ENCODE measurements at places on chromosomes 11 and 22.

DNA sequence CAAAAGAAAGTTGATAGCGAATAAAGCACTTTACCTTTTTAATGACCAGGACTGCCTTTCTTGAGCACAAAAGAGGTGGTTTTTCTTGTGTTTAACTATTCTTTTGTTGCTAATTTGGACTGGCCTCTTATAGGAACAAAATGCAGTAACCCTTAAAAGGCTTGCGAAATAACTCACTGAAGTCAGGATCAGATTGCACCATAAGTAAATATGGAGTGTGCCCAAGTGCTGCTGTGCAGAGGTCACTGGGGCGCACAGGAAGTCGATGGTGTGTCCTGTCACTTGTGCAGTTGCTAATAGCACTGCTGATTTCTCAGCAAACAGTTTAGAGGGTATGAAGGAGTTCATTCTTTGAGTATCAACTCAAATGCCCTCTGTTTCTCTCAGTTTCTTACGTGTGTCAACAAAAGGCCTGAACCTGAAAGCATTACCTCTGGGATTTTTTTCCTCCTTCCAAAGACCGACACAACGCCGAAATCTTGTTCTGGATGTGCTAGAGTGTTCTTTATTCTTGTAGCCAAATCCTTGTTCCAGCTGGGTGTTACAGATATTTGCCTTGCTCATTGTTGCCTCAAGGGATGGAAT lies 71.3 kb downstream of the ATXN10 start:
- DNase-seq: no peak

GRCh38 chr22:24400034-24400725 lies 27.2 kb upstream of the ADORA2A start:
- DNase-seq: no peak

DNA sequence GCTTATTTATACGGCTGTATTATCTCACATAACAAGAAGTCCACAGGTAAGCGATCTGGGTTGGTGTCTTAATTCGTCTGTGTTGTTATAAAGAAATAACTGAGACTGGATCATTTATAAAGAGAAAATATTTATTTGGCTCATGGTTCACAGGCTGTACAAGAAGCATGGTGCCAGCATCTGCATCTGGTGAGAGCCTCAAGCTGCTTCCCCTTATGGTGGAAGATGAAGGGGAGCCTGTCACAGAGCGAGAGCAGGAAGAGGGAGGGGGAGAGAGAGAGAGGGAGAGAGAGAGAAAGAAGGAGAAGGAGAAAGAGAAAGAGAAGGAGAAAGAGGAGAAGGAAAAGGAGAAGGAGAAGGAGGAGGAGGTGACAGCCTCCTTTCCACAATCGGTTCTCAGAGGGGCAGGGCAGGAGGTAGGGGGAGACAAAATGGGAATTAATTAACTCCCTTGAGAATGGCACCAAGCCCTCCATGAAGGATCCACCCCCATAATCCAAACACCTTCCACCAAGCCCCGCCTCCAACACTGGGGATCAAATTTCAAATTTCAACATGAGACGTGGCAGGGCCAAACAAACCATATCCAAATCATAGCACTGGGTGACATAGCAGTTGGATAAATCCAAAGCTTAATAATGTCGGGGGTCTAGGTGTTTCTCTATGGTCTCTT lies 15.0 kb upstream of the TRIM44 start:
- DNase-seq: no peak

DNA sequence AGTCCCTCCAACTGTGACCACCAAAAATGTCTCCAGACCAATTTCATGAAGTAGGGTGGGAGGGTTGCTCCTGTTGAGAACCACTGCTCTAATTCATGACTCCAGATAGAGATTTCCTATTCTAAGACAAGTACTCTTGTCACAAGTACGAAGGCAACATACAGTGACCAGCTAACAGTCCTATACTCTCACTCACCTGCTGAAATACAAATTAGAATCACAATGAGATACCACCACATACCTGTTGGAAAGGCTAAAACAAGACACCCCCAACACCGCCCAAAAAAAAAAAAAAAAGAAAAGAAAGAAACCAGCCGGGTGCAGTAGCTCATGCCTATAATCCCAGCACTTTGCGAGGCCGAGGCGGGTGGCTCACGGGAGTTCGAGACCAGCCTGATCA lies 310.5 kb downstream of the SWAP70 start:
- no peak for DNase-seq

- DNase-seq: no peak
Measured at GRCh38 chr22:43441216-43441615, 29.4 kb downstream of the MPPED1 start.

DNA sequence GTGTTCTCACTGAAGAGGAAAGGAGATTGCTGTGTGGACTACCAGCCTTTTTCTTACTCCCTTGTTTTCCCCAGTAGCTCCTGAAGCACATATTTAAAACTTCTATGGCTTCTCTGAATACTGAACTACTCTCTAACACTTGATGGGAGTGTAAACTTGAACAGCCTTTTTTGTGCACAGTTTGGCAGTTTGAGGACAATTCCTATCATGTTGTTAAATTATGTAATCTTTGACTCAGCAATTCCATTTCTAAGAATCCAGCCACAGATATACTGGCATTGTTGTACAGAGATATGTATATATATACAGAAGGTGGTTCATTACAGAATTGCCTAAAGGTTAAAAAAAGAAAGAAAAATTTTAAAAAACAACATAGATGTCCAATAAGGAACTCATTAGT lies 47.1 kb upstream of the EED start:
- no peak for DNase-seq

DNA sequence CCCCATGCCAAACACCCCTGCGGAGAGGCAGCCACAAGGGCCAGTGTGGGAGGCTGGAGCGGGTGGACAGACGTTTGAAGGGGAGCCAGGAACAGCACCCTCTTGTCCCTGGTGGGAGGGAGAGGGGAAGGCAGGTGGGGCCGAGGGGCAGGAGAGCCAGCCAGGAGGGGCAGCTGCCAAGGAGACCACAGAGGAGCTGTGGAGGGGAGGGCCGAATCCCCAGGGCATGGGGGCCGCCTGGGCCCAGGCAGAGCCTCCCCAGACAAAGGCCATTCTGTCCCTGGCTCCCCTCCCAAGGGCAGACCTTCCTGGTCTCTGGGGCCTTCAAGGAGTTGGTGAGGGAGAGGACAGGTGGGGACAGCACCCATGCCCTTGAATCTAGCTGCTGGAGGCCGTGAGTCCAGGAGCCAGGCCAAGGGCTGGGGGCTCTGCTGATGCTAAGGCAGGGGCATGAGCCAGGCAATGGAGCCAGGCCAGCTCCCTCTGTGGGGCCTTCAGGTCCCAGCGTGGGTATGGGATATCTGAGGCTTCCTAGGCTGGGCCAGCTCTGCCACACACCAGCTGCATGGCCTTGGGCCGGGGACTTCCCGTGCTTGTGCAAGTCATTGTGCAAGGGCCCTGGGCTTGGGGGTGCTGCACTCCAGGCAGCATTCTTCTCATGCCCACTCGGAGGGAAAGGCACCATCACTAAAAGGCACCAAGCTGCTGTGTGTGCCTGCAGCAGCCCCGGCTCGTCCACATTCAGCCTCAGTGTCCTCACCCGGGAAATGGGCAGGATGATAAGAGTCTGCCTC lies 11.4 kb downstream of the EMID1 start:
- no peak for DNase-seq

Measured in activated gamma-delta T cell treated with Interleukin-2 at 50 U/mL for 16 hours (primary cell).